ENCODE measurements at places on chromosomes 11 and 22.

GRCh38 chr11:117716521-117717440 lies 80.2 kb downstream of the DSCAML1 start:
- no peak for DNase-seq

GRCh38 chr11:99841885-99842284 lies 821.1 kb downstream of the CNTN5 start:
- no peak for DNase-seq

DNA sequence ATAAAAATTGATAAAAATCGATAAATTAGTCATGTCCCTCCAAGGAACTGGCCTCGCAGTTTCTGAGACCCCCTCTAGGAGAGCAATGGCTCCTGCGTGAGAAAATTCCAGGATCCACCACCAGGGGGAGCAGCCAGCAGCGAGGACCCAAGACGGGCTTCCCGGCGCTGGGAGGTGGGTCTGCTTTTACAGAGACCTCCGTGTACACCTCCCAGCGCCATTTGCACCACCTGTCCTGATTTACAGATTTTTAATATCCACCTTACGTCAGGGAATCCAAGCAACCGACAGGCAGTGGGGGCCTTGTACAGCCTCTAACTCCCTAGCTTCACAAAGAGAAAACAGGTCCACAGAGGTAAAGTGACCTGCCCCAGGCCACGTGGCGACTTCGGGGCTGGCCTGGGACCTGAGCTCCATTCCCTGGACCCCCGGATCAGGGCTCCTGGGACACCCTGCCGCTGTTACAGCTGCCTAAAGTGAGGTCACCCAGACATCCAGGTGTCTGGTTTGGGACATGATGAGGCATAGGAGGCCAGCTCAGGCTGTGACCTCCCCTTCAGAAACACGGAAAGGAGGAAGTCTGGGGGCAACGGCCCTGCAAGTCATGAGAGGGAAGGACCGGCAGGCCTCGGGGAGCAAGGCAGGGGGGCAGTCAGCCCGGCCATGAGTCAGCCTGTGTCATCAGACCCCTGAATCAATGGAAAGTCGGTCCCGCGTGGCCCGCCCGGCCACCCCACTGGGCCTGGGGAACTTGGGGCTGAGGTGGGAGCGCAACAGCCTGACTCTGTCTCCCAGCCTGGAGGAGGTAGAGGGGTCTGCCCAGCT lies 3.5 kb downstream of the OSM start:
- peak; percentile 92 for DNase-seq

DNA sequence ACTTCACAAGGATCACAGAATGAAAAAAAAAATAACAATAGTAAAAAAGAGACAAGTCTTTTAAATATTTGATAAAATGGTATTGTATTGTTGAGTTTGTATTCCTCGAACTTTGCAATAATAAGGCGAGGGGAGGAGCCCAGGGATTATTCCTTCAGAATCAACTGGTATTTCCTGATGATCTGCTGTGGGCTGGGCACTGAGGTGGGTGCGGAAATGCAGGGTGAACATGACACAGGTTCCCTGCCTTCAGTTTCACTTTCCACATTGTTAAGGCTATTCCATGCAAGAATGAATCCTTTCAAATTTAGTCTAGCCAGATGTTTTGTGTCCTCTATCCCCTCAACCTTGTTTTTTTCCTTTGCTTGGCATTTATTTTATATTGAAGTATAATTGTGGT lies 2.1 kb upstream of the EIF3M start:
- no peak for DNase-seq

- no peak for DNase-seq
Measured at GRCh38 chr11:100686476-100687053, 523 bp upstream of the ARHGAP42 start.

- no peak for DNase-seq
Measured at GRCh38 chr11:63504933-63505586, 824 bp upstream of the LGALS12 start.

GRCh38 chr22:47236161-47236560 lies 473.7 kb downstream of the TBC1D22A start:
- DNase-seq = no peak

GRCh38 chr11:16741473-16741872 lies 3.0 kb downstream of the C11orf58 start:
- DNase-seq = no peak

DNA sequence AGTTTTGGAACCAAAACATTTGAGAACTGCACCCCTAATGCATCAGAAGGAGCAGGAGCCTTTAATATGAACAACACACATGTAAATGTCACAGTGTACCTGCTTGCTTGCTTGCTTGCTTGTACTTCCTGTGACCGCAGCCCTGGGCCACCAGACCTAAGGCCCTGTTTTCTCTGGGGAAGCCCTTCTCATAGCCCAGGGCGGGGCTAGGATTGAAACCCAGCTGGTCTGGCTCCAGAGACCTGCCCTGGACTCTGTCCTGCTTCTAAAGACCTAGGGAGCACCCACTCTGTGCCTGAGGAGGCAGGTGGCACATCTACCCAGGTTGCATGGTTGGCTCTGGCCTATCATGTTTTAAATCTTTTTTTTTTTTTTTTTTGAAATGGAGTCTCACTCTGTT lies 7.6 kb upstream of the MCM5 start:
- no peak for DNase-seq

GRCh38 chr11:61836193-61836592 lies 8.1 kb downstream of the FADS2 start:
- DNase-seq = no peak

DNA sequence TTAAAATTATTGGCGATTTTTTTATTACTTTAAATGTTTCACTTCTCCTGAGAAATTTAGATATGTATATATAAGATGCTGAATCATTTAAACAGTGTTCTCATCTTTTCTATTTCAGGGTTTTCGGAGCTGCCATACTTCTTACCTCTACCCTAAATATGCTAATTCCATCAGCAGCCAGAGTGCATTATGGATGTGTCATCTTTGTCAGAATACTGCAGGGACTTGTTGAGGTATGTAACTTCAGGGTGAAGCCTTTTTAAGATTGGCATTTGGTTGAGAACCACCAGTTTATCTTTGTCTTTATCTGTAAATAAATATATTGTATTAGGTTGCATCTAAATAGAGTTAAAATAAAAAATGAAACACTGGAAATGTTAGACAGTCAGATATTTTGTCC lies 21.1 kb downstream of the SLC17A6 start:
- DNase-seq = no peak

- DNase-seq = no peak
Measured at GRCh38 chr22:22709719-22710445, 65.5 kb downstream of the GGTLC2 start.
